Fibroblast of mammary gland (primary cell): ENCODE measurements at places on chromosomes 3 and 15.
A peak's percentile ranks its signal among the peaks of the same experiment; 100 is the strongest.

DNA sequence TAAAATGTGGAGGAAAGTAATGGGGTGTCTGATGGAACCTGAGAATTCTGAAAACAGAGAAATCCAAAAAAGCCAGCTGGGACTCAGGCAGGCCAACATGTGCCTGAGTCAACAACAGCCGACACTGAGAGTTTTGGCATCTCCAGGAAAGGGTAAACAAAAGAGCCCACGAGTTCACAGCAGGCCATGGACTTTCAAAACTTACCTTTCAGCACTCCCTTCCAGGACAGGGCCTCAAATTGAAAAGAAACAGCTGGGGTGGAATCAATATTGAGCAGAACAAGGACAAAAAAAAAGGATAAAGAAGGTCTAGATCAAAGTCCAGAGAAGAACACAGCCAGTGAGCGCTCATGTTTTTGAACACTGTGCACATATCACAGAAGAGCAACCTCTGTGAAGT is 735.4 kb upstream of the GRM7 start:
- DNase-seq, result no peak

GRCh38 chr3:185758912-185759311 is 65.9 kb downstream of the IGF2BP2 start:
- DNase-seq, result no peak

- no peak for DNase-seq
Measured at GRCh38 chr15:66019368-66019767, 150.1 kb downstream of the RAB11A start.

DNA sequence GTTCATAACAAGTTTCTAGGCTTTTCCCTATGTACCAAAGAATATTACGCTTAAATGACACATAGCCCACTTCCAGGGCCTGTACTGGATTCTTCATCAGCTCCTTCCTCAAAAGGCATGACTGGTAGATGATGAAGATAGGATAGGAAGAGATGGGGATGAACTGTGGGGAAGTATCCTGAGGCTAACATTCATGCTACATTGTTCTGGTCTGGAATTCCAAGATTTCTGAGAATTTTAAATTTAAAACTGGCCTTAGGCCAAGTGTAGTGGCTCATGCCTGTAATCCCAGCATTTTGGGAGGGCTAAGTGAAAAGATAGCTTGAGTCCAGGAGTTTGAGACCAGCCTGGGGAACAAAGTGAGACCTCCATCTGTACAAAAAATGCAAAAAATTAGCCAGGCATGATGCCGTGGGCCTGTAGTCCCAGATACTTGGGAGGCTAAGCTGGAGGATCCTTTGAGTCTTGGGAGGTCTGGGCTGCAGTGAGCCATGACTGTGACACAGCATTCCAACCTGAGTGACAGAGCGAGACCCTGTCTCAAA is 160.1 kb upstream of the PLAAT1 start:
- no peak for DNase-seq

DNA sequence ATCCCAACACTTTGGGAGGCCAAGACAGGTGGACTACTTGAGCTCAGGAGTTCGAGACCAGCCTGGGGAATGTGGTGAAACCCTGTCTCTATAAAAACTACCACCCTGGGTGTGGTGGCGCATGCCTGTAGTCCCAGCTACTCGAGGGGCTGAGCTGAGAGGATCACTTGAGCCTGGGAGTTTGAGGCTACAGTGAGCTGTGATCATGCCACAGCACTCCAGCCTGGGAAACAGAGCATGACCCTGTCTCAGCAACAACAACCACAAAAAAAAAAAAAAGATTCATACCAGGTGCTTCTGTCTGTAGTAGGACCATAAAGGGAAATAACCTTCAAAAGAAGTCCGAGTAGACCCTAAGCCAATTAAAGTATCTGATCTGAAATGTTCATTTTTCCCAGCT is 94.5 kb downstream of the SERPINI1 start:
- DNase-seq, result no peak

GRCh38 chr3:112653209-112653871 is 12.4 kb upstream of the CCDC80 start:
- DNase-seq, result peak; percentile 98

DNA sequence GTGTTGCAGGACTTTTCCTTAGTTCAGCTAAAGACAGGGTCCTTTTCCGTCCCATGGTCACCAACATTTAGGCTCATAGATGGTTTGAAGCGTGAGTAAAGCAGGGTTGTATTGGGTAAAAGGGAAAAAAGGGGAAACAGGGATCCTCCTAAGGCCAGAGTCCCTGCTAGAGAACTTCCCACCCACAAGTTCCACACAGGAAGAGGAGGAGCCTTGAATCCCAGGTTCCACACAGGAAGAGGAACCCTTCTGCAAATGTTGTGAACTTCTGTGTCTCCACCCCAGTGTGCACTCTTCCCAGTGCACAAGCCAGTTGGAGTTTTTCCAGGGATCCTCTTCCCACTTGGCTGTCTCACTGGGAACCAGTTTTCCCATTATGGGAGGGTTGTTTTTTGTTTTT is 27.6 kb upstream of the ATP8B4 start:
- no peak for DNase-seq

DNA sequence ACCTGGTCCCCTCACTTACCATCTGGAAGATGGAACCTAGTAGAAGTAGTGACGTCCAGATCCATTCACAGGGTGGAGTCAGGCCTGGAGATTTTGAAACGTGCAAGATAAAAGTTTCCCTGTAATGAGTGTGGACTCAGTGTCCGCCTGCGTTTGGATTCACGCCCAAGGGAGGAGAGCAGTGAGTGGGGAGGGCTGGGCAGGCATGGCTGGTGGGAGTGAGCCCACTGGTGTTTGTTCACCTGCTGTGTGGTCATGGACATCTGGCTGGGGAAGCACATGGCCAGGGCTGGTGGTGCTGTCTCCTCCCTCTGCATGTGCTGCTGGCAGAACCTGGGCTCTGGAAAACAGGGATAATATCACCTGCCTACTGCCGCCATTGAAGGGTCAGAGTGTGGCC is 37.0 kb downstream of the RLBP1 start:
- no peak for DNase-seq

DNA sequence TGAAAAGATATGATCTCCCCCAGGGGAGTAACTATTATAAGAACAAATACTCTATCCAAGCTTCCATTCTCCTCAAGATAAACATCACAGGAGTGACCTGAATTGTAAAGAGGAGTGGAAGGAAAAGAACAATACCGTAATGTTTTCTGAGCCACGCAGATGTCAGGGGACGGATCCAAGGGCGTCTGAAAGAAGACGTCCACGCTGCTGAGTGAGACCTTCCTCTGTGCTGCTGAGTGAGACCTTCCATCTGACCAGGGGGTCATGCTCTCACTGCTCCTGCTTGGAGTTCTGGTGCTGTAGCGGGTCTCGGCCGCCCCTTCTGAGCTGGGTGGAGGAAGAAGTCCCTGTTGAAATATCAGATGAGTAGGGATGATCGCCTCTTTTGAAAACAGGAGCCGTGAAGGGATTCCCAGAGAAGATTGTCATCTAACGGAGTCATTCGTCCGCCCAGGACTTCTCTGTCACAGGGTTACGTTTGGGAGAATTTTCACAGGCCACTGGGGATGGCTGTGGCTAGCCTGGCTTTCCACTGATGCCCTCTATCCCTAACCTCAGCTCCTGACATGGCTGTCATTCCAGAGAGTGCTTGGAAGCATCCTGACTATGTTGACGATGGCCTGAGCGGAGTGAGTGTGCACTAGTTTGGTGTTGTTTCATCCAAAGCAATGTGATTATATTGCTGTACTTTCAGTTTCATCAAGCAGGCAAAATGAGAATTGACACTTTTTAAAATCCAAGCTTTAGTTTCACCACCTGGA is 184.9 kb downstream of the APBA2 start:
- no peak for DNase-seq

DNA sequence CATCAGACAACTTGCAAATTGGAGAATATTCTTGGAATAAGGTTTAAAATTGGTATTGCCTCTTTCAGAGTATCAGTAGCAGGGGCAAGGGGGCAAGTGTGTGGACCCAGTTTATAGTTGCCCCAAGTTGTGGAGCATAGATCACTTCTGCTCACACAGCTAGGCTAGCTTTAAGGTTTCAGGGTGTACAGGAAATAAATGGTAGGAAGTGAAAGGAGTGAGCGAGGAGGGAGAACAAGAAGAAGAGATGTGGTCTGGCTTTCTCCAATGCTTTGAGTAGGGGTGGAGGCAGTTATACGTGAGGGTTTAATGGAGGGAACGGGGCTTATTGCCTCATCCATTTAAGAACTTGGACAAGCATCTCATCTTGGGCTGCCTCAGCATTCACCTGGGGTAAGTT is 290.0 kb upstream of the CFAP20DC start:
- no peak for DNase-seq

DNA sequence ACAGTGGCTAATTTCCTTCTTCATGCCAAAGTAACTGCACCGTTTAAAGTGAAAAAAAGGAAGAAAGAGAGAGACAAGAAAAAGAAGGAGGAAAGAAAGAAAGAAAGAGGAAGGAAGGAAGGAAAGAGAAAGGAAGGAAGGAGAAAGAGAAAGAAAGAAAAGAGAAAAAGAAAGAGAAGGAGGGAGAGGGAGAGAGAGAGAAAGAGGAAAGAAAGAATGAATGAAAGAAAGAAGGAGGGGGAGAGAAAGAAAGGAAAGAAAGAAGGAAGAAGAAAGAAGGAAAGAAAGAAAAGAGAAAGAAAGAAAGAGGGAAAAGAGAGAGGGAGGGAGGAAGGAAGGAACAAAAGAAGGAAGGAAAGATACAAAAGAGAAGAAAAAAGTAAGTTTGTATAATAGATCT is 100.6 kb downstream of the GTPBP8 start:
- no peak for DNase-seq

GRCh38 chr3:54146506-54147239 is 24.3 kb downstream of the CACNA2D3 start:
- DNase-seq, result no peak

GRCh38 chr15:65638681-65639089 is 16.9 kb downstream of the SLC24A1 start:
- peak; percentile 83 for DNase-seq

DNA sequence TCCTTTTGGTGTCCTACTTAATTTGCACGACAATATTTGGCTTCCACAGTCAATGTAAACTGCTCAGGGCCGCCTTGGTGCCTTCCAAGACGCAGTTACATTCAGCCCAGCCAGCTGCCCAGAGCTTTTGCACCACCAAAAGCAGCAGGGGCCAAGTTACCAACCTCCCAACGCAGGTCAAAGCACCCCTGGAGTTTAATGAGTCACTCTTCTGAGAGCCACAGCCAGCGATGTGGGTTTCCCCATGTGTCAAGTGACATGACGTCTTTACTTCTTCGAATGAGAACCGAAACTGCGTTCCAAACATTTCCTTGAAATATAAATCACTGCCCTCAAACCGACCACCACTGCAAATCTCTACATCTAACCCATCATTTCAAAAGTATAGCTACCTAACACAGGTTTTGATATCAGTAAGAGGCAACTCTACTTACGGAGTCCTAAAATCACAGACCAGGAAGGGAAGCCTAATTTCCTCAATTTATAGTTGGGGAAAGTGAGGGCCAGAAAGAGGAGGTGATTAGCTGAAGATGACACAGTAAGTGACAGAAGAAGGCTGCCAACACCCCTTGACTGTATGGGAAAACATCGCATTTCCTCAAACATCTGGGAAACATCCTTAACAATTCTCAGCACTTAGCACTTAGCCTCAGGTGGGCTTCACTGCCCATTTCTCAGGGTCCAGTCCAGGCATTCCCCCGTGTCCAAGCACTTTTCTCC is 24.5 kb downstream of the MB21D2 start:
- peak; percentile 91 for DNase-seq

GRCh38 chr15:54681584-54681983 is 515.2 kb downstream of the RSL24D1 start:
- DNase-seq, result no peak

GRCh38 chr15:47507221-47507985 is 209.9 kb upstream of the SEMA6D start:
- DNase-seq, result no peak

GRCh38 chr3:172635588-172635987 is 75.3 kb downstream of the NCEH1 start:
- DNase-seq, result peak; percentile 17

GRCh38 chr15:58240191-58240932 is 102.2 kb downstream of the AQP9 start:
- DNase-seq, result no peak

DNA sequence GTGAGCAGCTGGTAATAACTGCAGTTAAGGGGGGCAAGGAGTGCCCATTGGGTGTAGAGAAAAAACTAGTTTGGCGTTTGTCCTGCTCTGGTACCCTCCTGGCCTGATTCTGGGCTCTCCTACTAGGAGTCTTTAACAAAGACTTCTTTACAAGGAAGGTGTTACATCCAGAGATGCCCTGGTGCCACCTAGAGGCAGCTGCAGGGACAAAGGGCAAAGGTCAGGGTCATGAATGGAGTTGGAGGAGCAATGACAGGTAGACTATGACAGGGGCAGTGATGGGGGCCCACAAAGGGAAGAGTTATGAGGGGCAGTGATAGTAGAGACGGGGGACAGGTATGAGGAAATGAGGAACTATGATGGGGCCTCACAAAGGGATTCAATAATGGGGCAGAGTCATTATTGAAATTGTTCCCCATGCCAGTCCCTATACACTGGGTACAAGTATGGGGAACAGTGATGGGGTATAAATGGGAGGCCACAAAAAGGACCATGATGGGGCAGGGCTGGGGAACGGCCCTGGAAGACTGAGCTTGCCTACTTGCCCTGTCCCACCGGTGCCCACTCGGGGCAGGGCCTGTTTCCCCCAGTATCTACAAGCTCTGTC is 7.9 kb downstream of the CCDC71 start:
- peak; percentile 23 for DNase-seq

GRCh38 chr15:51866751-51867150 is 37.3 kb downstream of the TMOD3 start:
- DNase-seq, result no peak

- no peak for DNase-seq
Measured at GRCh38 chr15:92228830-92229229, 164.9 kb upstream of the ST8SIA2 start.

GRCh38 chr15:100338247-100338646 is 3.5 kb downstream of the ADAMTS17 start:
- no peak for DNase-seq

GRCh38 chr15:27706300-27706699 is 392.8 kb downstream of the OCA2 start:
- DNase-seq, result no peak
